ENCODE measurements at places on chromosomes 16 and 17. TPM values are rescaled to one million over a fixed set of nuclear protein-coding genes. Genes with fewer than 3 reads are reported as not detected.

The DLX3 gene
- total RNA-seq = not detected

The CDH3 gene
- 0.19 TPM for total RNA-seq

The KRTAP3-1 gene
- total RNA-seq = not detected

The NOG gene
- 0.23 TPM for total RNA-seq

The FBXW10B gene
- total RNA-seq = 0.79 TPM

The TERB1 gene
- not detected for total RNA-seq

The RND2 gene
- 0.17 TPM for total RNA-seq

The CA5A gene
- not detected for total RNA-seq

The VASN gene
- 1.9 TPM for total RNA-seq

The C1QL1 gene
- 0.14 TPM for total RNA-seq

The DHRS13 gene
- 18.7 TPM for total RNA-seq

The DPEP2NB gene
- not detected for total RNA-seq

The MLST8 gene
- 16.0 TPM for total RNA-seq

The STX1B gene
- 0.70 TPM for total RNA-seq

The OTOP2 gene
- total RNA-seq = not detected

The CD300H gene
- not detected for total RNA-seq
